ENCODE measurements at places on chromosomes 5 and 9. TPM values are rescaled to one million over a fixed set of nuclear protein-coding genes. Genes with fewer than 3 reads are reported as not detected.

Gene PCDHA7
- 4.9 TPM for total RNA-seq

Gene SLC6A7
- not detected for total RNA-seq

Gene ACOT12
- not detected for total RNA-seq

Gene IL33
- not detected for total RNA-seq

Gene SLC45A2
- 2.4 TPM for total RNA-seq

Gene FBP1
- 6.0 TPM for total RNA-seq

Gene QSOX2
- 24.0 TPM for total RNA-seq

DNA sequence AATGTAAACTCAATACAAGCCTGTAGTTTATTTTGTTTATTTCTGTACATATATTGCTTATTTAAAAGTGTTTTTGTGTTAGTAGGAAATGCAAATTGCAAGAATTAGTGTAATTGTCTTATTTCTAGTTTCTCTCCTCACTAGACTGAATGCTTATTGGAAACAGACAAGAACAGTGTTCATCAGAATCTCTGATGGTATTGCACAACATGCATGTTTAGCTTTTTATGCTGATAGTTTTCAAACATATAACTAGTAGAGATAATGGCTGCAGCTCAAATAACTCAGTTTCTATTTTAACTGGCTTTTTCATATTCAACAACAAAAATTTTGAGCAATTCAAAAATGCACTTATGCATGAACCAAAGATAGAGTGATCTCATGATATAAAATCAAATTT, 68.8 kb upstream of the HTR4 start:
- no peaks in the 10 kb centered on the region for H3K36me3 ChIP-seq
- peaks cover 13% of the 10 kb centered on the region for H3K4me1 ChIP-seq
- peaks cover 6% of the 10 kb centered on the region for H3K27me3 ChIP-seq
- no peak overlapping the region for H3K4me3 ChIP-seq
- no peak for DNase-seq
- H3K27ac ChIP-seq = no peak overlapping the region

DNA sequence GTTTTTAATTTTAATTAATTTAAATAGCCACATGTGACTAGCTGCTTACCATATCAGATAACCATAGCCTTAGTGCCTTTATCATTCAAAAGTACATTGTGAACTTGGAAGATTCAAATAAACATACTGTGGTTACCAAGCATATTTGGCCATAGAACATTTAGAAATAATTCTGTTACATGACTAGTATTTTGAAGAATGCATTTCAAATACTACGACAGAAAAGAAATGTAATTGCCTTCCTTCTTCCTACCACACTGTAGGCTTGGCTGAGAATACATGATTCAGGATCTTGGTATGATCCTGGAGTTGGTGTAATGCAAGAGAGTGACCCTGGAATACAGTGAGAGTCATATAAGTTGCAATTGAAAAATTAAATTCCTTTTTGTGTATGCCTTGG, 109.7 kb upstream of the PCA3 start:
- H3K27me3 ChIP-seq = peaks cover 3% of the 10 kb centered on the region
- no peak overlapping the region for H3K4me3 ChIP-seq
- no peak overlapping the region for H3K27ac ChIP-seq
- H3K4me1 ChIP-seq = peaks cover 13% of the 10 kb centered on the region
- no peak for DNase-seq

GRCh38 chr5:17796757-17797396, 162.6 kb downstream of the TAF11L14 start:
- H3K27ac ChIP-seq = no peak overlapping the region
- H3K27me3 ChIP-seq = no peaks in the 10 kb centered on the region
- no peak for DNase-seq
- H3K4me3 ChIP-seq = no peak overlapping the region

GRCh38 chr5:57850109-57850508, 367.5 kb upstream of the ACTBL2 start:
- no peak overlapping the region for H3K4me3 ChIP-seq
- H3K4me1 ChIP-seq = no peaks in the 10 kb centered on the region

DNA sequence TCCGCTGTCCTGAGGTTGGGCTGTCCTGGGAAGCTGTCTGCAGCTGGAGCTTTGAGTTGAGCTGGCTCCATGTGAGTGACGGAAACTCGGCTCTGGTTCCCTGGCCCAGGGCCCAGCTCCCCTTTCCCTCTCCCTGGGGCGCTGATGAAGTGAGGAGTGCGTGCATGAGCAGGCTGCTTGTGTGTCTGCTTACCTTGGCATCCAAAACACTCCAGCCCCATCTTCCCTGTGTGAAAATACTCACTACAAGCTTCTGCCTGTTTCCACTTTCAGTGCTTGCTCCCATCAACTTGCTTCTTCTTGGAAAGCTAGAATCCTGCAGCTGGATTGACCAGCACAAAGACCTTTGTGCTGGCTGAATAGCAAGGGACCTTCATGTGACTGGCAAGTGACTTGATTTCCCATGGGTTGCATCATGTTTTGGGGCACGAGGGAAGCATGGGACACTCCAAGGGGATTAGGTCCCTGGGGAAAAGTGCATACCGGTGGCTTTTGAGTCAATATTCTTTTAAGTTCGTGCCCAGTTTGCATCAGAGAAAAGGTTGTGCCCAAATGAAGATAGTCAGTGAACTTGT, 198.1 kb downstream of the GADD45G start:
- H3K36me3 ChIP-seq = no peaks in the 10 kb centered on the region
- H3K27ac ChIP-seq = no peak overlapping the region
- H3K4me3 ChIP-seq = no peak overlapping the region
- peaks cover 5% of the 10 kb centered on the region for H3K4me1 ChIP-seq

- H3K4me3 ChIP-seq = no peak overlapping the region
- H3K4me1 ChIP-seq = no peaks in the 10 kb centered on the region
- DNase-seq = peak; percentile 64
These were observed 36.6 kb upstream of the MYORG start for GRCh38 chr9:34413231-34413852.

GRCh38 chr9:14961372-14962068, 51.3 kb upstream of the FREM1 start:
- DNase-seq = no peak
- H3K36me3 ChIP-seq = peaks cover 1% of the 10 kb centered on the region
- no peak overlapping the region for H3K4me3 ChIP-seq
- no peak overlapping the region for H3K27ac ChIP-seq
- H3K4me1 ChIP-seq = peaks cover 2% of the 10 kb centered on the region

DNA sequence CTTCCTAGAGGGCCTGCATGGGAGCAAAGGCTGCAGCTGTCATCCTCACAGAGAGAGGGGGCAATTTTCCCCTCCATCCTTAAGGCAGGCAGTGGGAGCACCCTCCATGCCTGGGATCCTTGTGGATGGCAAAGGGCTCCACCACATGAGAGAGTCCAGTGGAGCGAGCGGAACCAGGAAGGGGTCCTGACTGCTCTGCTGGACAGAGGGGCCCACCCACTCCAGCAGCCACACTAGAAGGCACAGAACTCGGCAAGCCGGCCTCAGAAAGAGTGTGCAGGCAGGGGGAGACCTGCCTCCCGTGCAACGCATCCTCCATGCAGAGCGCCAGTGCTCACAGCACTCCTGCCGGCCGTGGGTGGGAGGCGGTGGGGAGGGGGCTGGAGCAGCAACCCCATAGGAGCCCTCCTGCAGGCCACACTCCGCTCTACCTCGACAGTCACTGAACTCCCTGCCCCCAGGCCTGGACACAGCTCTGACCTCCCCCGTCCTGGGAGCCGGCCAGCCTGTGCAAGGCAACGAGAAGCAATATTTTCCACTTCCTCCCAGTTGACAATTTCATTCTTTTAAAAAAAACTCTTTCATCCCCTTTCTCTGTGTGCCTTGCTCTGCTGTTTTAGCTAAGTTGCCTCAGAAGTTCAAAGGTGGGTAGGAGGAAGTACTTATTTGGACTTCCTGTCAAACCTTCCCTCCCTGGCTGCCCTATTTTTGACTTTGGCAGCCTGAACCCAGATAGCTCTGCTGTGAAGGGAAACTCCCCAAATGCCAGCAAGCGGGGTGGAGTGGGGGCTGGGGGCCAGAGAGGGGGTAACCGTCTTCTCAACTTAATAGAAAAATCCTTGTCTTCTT, 5.3 kb upstream of the LCP2 start:
- no peaks in the 10 kb centered on the region for H3K36me3 ChIP-seq
- no peak overlapping the region for H3K4me3 ChIP-seq
- H3K4me1 ChIP-seq = no peaks in the 10 kb centered on the region
- H3K27me3 ChIP-seq = peaks cover 9% of the 10 kb centered on the region
- DNase-seq = no peak
- H3K27ac ChIP-seq = no peak overlapping the region

DNA sequence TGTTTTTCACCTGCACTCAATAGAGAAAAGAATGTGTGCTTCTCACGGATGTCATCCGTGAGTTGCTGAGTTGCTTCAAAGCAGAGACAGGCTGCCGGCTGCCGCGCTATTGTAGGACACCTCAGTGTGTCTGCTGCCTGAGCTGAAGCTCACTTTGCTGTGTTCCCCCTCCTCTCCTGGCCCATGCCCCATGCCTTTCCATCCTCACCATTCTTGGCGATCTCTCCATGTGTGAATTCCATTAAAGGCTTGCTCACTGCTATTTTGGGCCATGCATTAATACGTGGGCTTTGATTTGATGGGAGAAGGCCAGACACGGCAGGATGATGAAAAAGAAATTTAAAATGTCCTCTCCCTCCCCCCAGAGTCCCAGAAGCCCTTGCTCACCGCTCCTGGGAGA, 14.5 kb downstream of the ADAM19 start:
- H3K27ac ChIP-seq = no peak overlapping the region
- no peak overlapping the region for H3K4me3 ChIP-seq
- peaks cover 5% of the 10 kb centered on the region for H3K4me1 ChIP-seq
- H3K27me3 ChIP-seq = no peaks in the 10 kb centered on the region
- DNase-seq = no peak
- no peaks in the 10 kb centered on the region for H3K36me3 ChIP-seq

DNA sequence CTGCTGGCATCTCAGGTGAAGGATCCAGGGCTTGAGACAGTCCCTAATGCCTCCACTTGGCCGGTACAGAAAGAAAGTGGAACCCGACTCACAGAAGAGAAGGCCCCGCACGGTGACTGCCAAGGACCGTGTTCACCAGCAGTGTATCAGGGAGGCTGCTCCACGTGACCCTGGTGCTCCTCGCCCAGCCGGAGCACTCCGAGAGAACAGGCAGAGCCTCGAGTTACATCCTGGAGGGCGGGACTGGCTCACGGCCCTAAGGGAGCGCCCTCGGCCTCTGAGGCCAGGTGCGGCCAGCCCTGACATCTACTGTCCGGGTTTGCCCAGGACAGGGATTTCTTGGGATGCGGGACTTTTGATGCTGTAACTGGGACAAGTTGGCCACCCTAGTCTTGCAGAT, 104.0 kb upstream of the SARDH start:
- H3K27ac ChIP-seq = peak overlapping the region; percentile 82
- no peaks in the 10 kb centered on the region for H3K36me3 ChIP-seq
- H3K27me3 ChIP-seq = no peaks in the 10 kb centered on the region
- peaks cover 14% of the 10 kb centered on the region for H3K4me1 ChIP-seq

DNA sequence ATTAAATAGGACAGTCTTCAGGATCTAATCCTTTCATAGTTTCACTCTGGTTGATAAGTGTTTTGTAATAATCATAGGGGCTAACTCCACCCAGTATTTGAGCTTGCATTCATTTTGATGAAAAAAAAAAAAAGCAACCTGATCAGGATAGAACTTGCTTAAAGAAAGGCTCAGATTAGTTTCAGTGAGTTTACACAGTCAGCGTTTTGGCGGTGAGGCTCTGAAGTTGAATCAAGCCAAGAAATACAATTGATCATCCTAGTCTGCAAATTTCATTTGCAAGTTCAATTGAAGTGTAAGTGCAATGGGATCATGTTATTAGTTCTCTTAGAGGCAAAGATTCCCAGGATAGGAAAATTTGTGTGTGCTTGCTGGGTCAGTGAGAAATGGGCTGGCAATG, 159.7 kb upstream of the ELL2 start:
- H3K27me3 ChIP-seq = no peaks in the 10 kb centered on the region
- no peaks in the 10 kb centered on the region for H3K36me3 ChIP-seq
- peaks cover 68% of the 10 kb centered on the region for H3K4me1 ChIP-seq
- peak overlapping the region; percentile 40 for H3K4me3 ChIP-seq

DNA sequence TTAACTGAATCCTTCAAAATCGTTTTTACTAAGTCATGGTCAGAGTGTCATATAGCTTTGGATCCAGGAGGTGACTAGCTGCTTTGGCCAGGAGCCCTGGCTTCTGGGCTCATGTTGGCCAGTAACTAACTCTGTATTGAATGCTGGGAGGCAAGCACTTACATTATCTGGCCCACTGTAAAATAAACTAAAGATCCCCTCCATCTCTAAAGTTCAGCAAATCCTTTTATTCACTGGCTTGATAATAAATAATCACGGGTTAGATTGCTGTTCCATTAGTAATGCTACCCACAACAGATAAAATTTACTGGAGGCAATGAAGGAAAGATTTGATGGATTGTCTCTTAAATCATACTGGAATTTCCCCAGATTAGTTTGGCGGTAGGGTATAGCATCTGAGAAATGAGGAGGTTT, 382.2 kb upstream of the TLE4 start:
- no peaks in the 10 kb centered on the region for H3K4me1 ChIP-seq
- H3K27ac ChIP-seq = no peak overlapping the region
- no peaks in the 10 kb centered on the region for H3K36me3 ChIP-seq
- H3K4me3 ChIP-seq = no peak overlapping the region
- H3K27me3 ChIP-seq = peaks cover 15% of the 10 kb centered on the region

GRCh38 chr5:30891660-30892059, 301.8 kb upstream of the CDH6 start:
- no peaks in the 10 kb centered on the region for H3K27me3 ChIP-seq
- DNase-seq = no peak

DNA sequence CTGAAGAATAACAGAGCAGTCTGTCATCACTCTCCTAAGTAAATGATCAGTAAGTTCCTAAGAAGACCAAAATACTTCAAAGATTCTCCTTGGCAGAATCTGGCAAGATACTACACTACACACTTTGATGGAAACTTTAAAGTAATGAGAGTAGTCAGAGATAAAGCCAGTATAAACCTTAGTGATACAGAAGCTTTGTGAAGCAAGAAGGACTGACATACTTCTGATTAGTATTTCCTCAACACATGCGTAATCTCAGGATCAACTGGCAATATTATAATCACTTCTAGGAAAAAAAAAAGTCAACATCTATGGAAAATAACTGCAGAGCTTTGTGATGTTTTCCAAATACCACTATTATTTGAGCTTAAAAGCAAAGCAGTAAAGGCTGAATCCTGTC, 34.0 kb upstream of the ADAMTS19 start:
- H3K4me1 ChIP-seq = peaks cover 5% of the 10 kb centered on the region
- DNase-seq = no peak
- H3K36me3 ChIP-seq = no peaks in the 10 kb centered on the region
- no peak overlapping the region for H3K27ac ChIP-seq
- no peaks in the 10 kb centered on the region for H3K27me3 ChIP-seq

- no peak overlapping the region for H3K4me3 ChIP-seq
- no peak overlapping the region for H3K27ac ChIP-seq
- peaks cover 64% of the 10 kb centered on the region for H3K27me3 ChIP-seq
- H3K36me3 ChIP-seq = peaks cover 21% of the 10 kb centered on the region
These were observed 6.7 kb downstream of the PRRT1B start for GRCh38 chr9:131552030-131552429.

Data from progenitor cell of endocrine pancreas (in vitro differentiated cells).